ENCODE measurements at places on chromosomes 2 and 18.

- DNase-seq: no peak
These were observed 383.7 kb downstream of the SOCS6 start for GRCh38 chr18:70672581-70672980.

- no peak for DNase-seq
These were observed 11.8 kb downstream of the CHRNA1 start for GRCh38 chr2:174752403-174753037.

GRCh38 chr2:1859671-1860450 lies 115.5 kb upstream of the PXDN start:
- no peak for DNase-seq

GRCh38 chr2:8270699-8271098 lies 411.2 kb upstream of the ID2 start:
- DNase-seq: no peak

GRCh38 chr18:44601447-44601846 lies 79.2 kb upstream of the SETBP1 start:
- DNase-seq: peak; percentile 52

GRCh38 chr2:9296559-9296958 lies 89.9 kb downstream of the ASAP2 start:
- DNase-seq: no peak

DNA sequence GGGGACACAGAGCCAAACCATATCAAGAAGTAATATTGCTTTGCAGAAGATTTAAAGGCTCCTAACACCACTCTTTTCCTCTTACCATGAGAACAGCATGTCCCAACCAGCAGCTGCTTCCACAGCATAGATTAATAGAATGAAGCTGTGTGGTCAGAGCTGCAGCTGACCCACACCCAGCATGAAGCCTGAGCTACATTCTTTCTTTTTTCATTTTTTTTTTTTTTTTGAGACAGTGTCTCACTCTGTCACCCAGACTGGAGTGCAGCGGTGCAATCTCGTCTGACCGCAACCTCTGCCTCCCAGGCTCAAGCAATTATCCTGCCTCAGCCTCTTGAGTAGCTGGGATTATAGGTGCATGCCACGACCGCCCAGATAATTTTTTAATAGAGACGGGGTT lies 289.8 kb downstream of the RAD51AP2 start:
- DNase-seq: no peak

DNA sequence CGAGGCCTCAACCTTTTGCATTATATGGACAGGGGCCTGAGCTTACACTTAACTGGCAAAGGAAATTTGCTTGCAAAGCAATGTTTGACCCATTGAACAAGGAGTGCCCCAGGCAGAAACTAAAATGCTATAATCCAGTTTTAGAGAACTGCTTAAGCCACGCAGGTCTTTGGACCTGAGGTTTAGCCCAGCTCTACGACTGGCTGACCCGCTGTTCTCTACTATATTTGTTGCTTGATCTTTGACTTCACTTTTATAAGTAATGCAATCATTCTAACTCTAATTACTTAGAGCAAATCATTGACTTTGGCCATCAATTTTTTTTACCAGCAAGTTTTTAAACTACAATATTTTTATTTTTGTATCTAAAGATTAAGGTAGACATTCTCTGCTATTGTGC lies 268.8 kb downstream of the MREG start:
- DNase-seq: no peak

DNA sequence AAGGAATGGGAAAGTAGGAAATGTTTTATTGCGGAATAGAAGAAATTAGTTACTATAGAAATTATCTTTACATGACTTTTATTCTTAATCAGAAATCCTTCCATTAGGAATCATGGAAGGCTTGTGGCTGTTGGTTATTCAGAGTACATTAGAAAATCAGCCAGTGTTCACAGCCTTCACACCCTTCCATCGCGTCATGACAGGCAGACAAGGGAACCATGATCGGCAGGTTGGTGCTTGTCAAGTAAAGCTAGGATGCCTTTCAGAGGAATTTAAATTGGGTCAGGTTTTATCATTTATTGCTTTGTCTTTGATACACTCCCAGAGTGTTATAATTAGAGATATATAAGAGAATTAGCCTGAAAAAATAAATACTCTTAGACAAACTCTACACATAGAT lies 400.6 kb downstream of the THSD7B start:
- DNase-seq: no peak

GRCh38 chr2:3021720-3022119 lies 355.9 kb downstream of the EIPR1 start:
- DNase-seq: no peak

GRCh38 chr2:13917958-13918357 lies 714.6 kb upstream of the LRATD1 start:
- DNase-seq: peak; percentile 20

DNA sequence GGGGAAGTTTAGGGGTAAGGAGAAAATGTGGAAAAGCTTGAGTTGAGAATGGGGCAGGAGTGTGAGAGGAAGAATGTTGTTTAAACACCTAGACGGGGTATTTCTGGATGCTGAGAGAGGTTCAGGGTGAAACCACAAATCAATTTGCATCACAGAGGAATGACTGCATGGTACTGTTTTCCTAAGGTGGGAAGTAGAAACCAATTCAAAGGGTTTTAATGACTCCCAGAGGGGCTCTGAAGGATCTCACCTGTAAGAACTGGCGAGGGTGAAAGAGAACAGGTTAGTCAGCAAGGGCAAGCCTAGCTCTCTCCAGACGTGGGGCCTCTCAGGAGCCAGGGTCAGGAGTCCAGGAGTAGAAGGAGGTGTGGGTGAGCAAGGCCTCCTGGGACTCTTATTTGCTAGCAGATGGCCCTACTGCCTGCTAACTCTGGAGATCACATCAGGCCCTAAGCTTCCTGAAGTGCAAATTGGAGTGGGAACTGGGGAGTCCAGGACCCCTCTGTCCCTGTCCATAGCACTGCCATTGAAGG lies 133.0 kb upstream of the CELF4 start:
- DNase-seq: no peak

All from A172 (cell line).